Stimulated activated CD4-positive, alpha-beta T cell treated with anti-CD3 and anti-CD28 coated beads, Interleukin-15, amount 100 ng/mL, for 1 hour (primary cell): ENCODE measurements at places on chromosomes 11 and 22.

- no peak for DNase-seq
Observed at GRCh38 chr11:72655014-72655413, 19.2 kb downstream of the PDE2A start.

DNA sequence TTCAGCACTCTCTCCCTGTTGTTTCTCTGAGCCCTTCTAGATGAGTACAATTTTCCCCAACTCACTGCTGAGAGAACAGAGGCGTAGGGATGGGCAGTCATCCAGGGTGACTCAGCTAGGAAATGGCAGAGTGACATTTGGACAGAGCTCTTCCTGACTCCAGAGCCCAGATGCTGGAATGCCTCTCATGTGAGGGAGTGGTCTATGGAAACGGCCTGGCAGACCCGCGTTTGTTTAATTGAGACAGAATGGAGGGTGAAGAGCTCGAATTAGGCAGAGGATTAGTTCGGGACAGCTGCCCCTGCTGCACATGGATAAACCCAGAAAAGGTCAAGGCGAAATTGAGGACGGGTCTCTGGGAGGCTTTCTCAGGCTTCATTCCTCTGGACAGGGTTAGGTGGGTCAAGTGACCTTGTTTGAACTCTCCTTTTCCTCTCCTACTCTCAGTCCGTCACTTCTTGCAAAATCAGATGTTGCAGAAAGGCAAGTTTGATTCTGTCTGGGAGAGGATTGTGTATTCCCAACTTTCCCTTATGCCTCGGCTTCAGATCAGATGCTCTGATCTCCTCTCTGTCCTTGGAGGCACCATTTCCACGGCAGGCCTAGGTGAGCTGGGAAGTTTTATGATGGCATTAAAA is 7.6 kb upstream of the LMO2 start:
- no peak for DNase-seq

GRCh38 chr22:46056546-46057245 is 79.7 kb upstream of the WNT7B start:
- no peak for DNase-seq

DNA sequence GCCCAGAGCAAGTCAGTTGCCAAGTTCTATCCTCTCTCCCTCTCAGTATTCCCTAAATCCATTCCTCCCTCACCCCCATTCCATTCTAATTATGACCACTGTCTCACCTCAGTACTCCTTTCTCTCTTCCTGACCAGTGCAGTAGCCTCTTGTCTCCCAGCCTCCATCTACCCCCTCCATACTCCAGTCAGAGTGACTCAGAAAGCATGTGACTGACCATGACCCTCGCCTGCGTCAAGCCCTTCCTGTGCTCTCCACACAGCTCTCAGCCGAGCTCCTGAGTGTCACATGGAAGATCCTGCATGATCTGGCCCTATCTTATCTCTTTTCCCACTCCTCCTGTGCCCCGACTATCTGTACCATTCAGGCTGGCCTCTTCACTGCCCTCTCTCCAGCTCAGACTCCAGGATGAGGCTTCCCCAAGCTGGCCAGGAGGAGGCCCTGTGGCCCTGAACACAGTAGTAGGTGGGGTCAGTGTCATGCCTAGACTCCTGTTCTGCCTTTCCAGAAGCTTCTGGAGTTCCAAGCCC is 42.6 kb downstream of the NEU3 start:
- DNase-seq = no peak

- no peak for DNase-seq
Observed at GRCh38 chr11:20031155-20032001, 128.9 kb downstream of the DBX1 start.

GRCh38 chr11:134270250-134270714 is 5.9 kb upstream of the GLB1L3 start:
- no peak for DNase-seq

- DNase-seq = no peak
Observed at GRCh38 chr11:36550385-36551115, 17.3 kb upstream of the RAG1 start.

- DNase-seq = no peak
Observed at GRCh38 chr11:102994105-102994504, 38.6 kb upstream of the MMP13 start.

GRCh38 chr11:45857961-45858474 is 10.7 kb downstream of the CRY2 start:
- no peak for DNase-seq

- no peak for DNase-seq
Observed at GRCh38 chr11:24556693-24557092, 59.8 kb downstream of the LUZP2 start.

DNA sequence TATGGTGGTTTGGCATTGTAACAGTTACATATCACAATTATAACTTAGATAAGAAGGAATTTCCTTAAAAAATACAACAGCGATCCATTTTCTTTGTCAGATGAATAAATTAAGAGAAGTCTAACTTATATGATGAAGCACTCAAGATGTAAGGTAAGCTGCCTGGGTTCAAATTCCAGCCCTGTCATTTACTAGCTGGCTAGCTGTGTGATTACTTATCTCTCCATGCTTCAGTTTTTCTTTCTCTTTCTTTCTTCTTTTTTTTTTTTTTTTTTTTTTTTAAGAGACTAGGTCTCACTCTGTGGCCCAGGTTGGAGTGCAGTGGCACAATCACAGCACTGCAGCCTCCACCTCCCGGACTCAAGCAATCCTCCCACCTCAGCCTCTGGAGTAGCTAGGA is 22.2 kb upstream of the LDHA start:
- no peak for DNase-seq

DNA sequence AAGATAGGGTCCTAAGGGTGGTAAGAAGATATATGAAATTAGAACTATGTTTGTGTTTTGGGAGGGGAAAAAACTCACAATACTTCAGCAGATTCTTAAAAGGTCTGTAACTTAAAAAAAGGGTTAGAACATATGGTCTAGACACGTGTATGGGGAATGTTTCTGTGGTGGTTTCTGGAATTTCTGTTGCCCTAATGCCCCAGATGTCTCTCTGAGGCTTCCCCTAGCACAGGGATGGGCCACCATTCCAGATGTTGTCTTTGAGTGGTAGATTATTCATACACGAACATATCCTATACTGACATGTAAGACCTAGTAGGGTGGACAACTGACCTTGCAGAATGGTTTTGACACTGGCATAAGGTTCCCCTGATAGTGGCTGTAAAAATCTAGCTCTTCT is 26.2 kb downstream of the EHF start:
- DNase-seq = no peak

DNA sequence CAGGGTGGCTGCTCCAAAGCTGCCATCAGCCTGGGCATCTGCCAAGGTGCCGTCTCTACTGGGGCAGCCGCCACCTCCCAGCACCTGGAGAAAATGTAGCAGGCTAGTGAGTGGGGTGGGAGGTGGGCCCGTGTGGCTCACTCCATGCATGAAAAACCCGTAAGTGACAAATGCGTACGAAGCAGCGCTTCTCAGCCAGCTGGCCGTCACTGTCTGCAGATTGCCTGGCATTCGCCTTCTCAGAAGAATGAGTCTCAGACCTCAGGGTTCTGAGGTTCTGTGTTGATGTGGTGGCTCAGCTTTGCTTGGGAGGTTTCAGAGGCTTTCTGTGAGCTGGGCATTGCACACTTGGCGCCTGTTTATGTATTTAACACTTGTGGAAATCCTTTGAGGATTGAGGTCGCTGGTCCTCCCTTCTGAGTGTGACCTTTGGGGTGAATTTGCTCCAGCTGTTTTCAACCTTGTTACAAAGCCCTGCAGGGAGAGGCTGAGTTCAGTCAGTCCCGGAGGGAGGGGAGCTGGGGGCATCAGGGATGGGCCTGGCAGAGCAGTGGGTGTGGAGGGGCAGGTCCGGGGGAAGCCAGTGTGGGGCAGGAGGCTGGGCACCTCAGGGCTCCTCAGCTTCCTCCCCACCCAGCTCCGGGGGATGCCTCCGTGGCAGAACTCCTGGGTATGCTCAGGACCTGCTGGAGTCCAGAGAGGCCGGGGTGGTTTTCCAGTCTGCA is 977.0 kb downstream of the TBC1D22A start:
- no peak for DNase-seq

GRCh38 chr11:33651990-33652389 is 48.6 kb downstream of the C11orf91 start:
- DNase-seq = no peak

DNA sequence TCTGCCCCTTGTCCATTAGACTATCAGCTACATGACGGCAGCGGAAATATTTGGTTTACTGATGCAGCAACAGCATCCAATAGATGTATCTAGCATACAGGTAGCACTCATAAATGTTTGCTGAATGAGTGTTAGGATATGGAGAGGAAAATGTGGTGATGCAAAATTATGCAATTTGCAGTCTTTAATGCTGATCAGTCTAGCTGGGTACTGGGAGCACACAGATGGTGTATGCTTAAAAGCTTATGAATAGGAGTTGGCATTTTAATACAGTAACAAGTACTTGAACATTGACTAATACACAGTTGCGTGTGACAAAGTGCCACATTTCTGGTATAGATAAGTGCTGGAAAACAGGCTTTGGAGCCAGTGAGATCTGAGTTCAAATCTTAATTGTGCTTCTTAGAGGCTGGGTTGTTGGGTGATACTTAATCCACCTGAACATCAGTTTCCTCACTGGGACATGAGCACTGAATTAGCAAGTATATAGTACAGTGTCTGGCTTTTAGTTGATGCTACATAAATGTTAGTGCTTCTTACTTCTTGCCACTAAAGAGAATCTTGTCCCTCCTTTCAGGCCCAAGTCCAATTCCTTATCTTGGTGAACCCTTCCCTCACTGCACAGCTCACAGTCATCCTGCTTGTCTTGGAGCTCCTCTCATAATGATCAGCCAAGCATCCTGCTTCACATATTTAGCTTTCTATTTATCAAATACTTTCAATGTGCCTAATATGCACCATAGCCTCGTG is 99.6 kb downstream of the TIMP3 start:
- DNase-seq = no peak

DNA sequence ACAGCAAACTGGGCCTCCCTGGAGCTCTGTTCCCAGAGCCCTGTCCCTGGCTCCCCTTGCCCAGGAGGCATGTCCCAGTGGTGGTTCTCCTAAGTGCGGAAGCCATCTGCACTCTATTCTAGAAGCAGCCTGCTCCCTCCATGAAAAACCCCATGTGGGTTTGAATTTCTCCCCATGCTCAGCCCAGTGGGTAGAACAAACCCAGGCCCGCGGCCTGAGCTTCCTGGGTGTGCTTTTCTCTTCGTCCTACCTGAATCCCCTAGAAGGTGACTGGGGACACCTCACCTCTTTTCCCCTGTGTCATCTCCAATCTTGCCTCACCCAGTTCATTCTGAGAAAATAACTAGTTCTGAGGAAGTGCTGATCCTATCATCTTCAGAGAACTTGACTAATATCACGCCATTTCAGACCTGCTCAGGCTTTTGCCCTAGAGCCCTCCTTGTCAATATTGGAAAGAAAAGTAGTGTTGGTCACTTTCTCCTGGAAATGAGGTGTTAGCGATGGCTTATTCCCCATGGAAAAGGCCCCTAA is 15.9 kb downstream of the IL10RA start:
- peak; percentile 30 for DNase-seq

DNA sequence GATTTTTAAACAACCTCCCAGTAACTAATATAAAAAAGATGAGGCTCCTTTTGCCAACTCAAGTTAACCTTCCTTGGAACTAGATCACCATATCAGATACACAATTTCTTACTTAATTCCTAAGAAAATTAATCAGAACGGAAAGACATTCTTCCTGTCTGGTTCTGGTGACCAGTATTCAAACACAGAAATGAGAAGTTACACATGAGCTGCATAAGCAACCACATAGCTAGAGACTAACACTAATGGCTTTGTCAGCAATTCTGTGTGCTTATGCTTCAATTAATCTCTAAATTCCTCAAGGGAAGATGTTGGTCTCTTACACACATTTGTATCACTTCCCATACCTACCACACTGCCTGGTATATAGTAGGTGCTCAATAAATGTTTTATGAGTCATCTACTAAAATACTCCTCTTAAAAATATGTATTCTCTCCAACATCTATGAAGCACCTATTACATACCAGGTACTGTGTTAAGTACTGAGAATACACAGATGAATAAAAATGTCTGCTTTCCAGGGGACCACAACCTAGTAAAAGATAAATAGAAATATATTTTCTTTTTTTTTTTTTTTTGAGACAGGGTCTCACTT is 54.5 kb downstream of the GAB2 start:
- DNase-seq = no peak

DNA sequence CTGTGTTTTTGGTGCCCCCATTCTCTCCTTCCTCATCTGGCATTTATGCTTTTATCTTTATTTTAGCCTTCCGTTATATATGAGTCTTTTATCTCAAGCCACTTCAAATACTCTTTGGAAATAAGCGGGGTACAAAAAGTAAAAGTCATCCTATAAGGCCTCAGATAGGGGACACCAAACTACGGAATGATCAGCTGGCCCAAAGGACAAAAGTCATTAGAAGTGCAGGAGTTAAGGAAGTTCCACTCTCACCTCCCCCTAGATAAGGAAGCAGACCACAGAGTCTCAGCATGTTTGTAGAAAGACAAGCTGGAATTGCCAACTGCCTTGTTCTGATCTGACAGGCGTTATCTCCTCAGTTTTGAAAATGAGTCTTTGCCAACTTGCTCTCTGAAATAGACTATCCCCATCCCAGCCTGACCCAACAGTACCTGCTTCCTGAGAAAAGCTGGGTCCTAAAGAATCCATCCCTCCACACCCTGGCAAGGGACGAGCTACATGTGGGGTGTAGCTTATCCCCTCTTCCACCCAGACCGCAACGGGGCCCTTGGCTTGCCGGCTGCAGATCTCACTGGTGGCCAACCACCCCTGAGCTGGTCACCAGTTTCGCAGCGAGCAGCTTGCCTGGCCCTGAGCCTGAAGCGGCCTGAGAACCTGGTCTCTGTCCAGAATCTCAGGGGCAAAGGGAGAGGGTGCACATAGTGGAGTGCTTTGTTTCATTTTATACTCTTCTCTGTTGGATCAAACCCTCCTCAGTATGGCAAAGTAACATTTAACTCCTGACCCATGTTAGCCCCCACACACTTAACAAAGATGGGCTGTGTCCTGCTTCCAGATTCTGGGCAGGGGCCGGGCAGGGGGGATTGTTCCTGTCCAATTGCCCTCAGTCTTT is 13.8 kb downstream of the FADS2 start:
- no peak for DNase-seq

DNA sequence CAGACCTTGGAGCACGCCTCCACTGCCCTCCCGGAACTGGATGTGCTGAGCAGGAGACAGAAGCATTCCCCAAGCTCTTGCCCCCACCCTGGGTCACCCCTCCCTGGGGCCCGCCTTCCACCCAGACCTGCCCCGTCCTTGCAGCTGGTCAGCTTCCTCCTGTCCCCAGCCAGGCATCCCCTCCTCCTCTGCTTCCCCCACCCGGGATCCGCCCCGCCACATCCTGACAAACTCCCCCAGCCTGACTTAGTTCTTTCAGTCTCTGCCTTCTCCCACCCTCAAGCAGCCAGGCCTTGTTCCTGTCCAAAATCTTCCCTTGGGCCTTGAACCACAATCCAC is 1.1 kb upstream of the PLXNB2 start:
- DNase-seq = no peak

GRCh38 chr22:39984006-39984405 is 10.7 kb upstream of the FAM83F start:
- no peak for DNase-seq

GRCh38 chr11:103730131-103730940 is 306.1 kb upstream of the DDI1 start:
- DNase-seq = no peak

- no peak for DNase-seq
Observed at GRCh38 chr11:746289-747157, 741 bp upstream of the TALDO1 start.

- no peak for DNase-seq
Observed at GRCh38 chr11:12386309-12386708, 8.9 kb downstream of the PARVA start.

- DNase-seq = no peak
Observed at GRCh38 chr11:111225881-111226280, 19.6 kb upstream of the POU2AF2 start.

GRCh38 chr11:47672283-47672730 is 29.9 kb upstream of the MTCH2 start:
- DNase-seq = no peak

- DNase-seq = no peak
Observed at GRCh38 chr11:78131956-78132355, 7.5 kb downstream of the ALG8 start.
